ENCODE measurements at places on chromosomes 4 and X.
A peak's percentile ranks its signal among the peaks of the same experiment; 100 is the strongest.

DNA sequence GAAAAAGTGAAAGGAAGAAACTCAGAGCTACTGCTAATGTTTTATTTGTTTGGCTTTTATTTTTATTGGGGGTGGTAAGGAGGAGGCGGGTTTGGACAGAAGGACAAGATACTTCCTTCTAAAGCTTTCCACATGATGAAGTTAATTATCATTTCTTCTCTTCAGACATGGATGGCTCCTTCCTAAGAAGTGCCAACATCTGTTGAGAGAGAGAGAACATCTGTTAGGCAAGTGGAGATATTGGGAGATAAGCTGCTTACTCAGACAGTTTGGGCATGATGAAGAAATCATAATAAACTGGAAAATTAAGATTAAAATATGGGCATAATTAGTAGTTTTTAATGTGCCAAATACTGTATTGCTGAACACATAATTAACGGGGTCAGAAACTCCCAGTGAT lies 535.7 kb upstream of the INTU start:
- no peak for DNase-seq

DNA sequence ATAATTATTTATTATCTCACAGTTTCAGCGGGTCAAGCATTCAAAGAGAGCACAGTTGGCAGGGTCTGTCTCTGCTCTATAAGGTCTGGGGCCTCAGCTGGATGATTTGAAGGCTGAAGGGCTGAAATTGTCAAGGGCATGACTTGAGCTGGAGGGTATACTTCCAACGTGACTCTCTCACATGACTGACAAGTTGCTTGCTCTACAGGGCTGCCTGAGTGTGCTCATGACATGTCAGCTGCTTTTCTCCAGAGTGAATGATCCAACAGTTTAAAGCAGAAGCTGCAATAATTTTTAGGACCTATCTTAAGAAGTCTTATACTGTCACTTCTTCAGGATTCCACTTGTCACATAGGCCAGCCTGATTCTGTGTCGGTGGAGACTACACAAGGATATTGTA lies 51.2 kb downstream of the TIGD2 start:
- no peak for DNase-seq

DNA sequence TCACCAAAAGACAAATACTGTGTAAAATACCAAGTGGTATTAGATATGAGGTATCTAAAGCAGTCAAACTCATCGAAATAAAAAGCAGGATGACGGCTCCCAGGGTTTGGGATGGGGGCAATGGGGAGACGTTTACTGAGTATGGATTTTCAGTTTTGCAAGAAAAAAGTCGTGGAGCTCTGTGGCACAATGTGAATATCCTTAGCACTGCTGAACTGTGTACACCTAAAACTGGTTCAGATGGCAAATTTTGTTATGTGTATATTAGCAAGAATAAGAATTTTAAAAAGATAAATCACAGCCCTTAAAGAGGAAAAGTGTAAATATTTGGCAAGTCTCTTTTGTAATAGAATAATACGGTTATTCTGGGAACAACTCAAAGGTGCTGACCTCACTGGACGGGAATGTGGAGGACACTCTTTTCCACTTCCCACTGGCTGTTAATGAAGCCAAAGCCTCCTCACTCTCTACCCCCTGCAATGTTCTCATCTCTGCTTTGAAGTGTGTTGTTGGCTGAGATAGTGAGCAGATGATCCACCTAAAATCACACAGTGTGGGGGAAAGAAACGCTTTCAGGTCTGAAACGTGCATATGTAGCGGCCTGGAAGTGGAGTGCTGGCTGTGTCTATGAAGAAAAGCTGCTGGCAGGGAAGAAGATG lies 49.2 kb downstream of the SEL1L3 start:
- DNase-seq: no peak

- no peak for DNase-seq
Measured at GRCh38 chrX:9336456-9336855, 128.4 kb upstream of the TBL1X start.

DNA sequence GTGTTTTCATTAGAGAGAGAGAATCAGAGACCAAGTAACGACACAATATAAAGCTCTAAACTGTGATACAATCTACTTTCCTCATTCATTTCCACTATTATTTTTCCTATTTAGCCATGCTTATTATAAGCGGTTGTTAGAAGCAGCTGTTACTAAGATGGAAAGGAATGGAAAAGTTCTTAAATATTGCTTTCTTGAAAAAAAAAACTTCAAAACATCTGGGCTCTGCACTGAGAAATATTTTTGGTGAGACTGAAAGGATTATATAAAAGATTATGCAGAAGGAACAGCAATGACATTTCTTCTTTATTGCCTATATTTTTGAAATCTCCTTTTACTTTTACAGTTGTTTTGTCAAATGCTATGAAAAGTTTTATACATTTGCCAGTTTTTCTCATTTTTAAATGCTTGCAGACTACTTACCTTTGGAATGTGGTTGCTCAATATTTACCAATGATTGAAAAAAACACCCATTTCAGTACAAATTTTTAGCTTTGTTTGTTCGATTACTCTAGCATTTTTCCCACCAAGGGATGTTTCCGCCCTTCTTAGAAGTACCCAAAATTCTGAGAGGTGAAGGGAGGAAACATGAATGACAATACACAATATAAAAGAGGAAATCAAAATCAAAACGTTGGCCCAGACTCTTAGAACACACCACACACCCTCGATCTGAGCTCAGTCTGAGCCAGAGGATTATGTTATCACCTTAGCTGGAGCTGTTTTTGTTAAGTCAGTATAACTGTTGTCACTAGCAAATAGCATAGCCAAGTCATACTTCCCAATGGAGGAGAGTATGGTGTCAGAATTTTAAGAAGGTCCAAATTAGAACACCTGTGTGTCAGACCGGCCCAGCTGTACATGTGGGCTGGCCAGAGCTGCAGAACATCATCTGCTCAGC lies 18.4 kb downstream of the DKK2 start:
- DNase-seq: no peak

- no peak for DNase-seq
Measured at GRCh38 chr4:108947526-108947925, 184.7 kb upstream of the ETNPPL start.

- no peak for DNase-seq
Measured at GRCh38 chr4:8730159-8730558, 137.6 kb downstream of the CPZ start.

- peak; percentile 67 for DNase-seq
Measured at GRCh38 chrX:24426921-24427746, 38.0 kb upstream of the PDK3 start.

GRCh38 chrX:109785053-109785452 lies 52.0 kb upstream of the ACSL4 start:
- DNase-seq: no peak

- DNase-seq: no peak
Measured at GRCh38 chr4:121056066-121056465, 16.3 kb downstream of the NDNF start.

DNA sequence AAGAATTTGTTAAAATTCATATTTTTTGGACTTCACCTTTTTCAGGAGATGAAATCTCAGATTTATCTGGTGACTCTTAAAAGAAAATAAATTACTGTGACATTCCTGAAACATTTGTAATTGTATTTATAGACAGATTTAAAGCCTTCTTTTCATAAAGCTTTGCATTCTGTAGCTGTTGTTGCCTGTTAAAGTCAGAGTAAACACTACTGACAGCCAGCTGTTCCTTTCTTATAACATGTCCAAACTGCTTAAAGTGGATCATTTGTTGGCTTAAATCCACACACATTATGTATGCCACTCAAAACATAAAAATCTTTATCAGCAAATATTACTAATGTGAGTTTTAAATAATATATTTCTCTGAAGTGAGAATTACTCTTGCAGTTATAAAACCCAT lies 157.5 kb downstream of the TECRL start:
- no peak for DNase-seq

GRCh38 chr4:121344098-121344497 lies 36.7 kb downstream of the QRFPR start:
- DNase-seq: no peak

GRCh38 chr4:81031796-81032551 lies 1.5 kb downstream of the BMP3 start:
- no peak for DNase-seq

DNA sequence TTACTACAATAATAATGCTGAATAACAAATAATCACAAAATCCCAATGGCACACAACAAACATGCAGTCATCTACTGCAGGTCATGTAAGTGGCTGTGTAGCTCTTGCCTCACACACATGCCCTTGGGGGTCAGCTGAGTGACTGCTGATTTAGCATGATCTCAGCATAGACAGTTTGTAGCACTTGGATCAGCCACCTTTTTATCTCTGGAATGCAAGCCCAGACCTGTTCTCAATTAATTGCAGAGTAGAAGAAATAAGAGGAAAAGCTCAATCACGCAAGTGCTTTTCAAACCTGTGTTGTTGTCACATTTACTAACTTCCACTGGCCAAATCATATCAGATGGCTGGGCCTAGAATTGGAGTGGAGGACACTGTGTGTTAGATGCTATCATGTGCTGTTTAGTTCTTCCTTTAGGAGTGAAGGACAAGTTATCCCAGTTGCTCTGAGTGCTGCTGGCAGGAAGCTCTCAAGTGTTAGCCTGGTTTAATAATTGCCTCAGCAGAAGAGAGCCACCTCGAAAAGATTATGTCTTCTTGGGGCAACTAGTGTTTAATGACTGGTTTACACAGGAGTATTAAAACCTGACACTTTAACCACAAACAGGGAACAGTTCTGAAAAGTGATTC lies 128.3 kb upstream of the EPHA5 start:
- no peak for DNase-seq

DNA sequence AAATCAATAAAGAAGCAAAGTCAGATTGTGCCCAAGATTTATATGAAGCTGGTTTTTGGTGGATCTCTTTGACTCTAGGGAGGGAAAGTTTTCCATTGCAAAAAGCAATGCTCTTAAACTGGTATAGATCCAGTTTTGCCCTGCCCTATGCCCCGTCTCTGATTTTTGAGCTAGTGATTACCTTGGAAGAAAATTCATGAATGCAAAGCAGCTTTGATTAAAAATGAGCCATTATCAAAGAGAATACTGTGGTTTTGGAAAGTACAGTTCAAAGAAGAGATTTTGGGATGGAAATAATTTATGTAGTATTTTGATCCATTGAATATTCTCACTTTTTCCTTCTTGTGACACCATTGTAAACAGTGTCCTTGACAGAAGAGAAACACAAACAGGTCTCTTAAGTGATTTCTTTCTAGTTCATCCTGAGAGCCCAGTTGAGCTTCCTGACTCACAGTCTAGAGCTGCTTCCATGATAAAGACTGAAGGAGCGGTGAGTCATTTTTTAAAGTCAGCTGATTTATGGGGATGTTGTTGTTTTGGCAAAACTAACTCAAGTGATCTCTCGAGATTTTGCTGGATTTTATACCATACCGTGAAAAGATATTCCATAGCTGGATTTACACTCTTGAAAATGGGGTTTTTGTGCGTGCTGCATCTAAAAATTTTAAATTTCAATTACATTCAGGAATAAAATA lies 76.7 kb downstream of the AFF1 start:
- DNase-seq: peak; percentile 83

- no peak for DNase-seq
Measured at GRCh38 chr4:11471618-11472017, 42.9 kb upstream of the HS3ST1 start.

DNA sequence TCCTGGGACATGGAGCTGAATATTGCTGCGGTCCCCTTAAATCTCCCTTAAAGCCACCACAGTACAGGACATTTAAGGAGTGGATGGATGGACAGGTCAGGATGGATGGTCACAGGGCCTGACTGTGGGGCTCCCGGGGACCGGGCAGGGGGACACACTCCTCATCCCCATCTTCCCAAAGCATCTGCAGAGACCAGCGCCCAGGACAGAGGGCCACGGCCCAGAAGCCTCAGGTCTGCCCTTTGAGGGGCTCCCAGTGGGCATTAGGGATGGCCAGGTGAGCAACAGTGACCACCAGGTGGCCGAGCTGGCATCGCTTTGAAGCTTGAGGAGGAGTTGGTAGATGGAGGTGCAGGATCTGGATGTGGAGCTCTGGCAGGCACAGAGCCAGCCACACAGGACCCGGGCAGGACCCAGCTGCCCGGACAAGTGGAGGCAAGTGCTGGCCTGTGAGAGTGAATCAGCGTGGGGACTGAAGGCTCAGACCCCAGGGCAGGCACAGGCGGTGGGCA lies 51.4 kb downstream of the ABLIM2 start:
- no peak for DNase-seq

DNA sequence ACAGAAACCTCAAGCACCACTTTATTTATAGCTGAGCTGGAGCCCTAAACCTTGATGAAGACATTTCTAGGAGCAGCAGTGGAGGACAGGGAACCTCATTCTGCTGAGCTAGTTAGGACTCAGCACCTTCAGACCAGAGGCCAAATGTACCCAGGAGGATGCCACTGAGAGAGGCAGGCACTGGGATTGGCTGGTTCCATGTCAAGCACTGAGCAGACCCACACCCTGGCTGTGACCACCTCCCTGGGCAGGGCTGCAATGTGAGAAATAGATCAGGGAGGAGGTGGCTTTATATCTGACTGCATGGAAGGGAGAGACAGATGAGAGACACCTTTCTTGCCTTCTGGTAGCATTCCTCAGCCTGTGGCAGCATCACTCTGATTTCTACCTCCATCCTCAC lies 304.6 kb downstream of the STK32B start:
- DNase-seq: no peak

GRCh38 chr4:175127314-175127713 lies 209.2 kb downstream of the ADAM29 start:
- peak; percentile 3 for DNase-seq

- DNase-seq: no peak
Measured at GRCh38 chr4:46254788-46255187, 130.9 kb upstream of the GABRG1 start.

GRCh38 chr4:118268780-118269179 lies 84.0 kb downstream of the PRSS12 start:
- DNase-seq: no peak

- DNase-seq: peak; percentile 86
Measured at GRCh38 chrX:41265615-41266014, 68.3 kb upstream of the DDX3X start.

- DNase-seq: no peak
Measured at GRCh38 chr4:103303011-103303410, 104.9 kb upstream of the CENPE start.

DNA sequence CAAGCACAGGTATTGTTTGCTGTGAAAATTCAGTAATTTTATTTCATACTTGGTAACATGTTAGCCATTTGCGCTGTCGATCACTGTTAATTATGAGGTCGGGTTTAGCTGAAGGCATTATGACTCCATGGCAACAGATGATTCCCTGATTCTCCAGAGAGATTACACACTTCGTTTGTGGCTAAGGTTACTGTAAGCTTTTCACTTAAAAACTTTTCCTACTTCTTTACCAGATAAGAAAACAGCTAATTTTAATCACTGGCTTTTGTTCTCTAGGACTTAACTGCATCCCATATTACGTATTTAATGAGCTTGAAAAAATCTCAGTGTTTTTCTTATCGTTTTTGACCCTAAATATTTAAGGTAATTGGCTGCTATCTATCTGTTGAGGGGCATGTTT lies 2.1 kb downstream of the GSTCD start:
- no peak for DNase-seq

Measured in stromal cell of bone marrow (primary cell).